ENCODE measurements at places on chromosomes 11 and 22.
A peak's percentile ranks its signal among the peaks of the same experiment; 100 is the strongest.

- no peak for DNase-seq
These were observed 11.3 kb downstream of the GGTLC2 start for GRCh38 chr22:22655452-22656290.

DNA sequence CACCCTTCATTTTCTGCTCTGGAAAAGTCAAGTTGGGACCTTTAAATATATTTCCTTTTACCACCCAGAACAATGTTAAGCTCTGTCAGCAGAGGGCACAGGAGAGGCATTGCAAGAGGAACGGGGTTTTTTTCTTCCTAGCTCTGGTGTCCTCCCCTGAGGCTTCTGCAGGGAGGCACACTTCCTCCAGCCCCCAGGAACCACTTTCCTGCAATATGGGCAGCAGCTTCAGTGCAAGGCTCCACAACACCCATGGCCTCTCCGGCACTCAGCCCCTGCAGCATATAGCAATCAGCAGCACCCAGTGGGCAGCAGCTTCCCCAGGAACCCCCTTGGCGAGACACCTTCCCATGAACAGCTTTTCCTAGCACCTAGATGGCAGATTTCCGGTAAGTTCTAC, 101.4 kb downstream of the SYT9 start:
- no peak for DNase-seq

GRCh38 chr11:34644669-34645406, 23.9 kb downstream of the EHF start:
- DNase-seq: no peak

GRCh38 chr22:42196454-42196853, 65.8 kb upstream of the CYP2D6 start:
- no peak for DNase-seq

DNA sequence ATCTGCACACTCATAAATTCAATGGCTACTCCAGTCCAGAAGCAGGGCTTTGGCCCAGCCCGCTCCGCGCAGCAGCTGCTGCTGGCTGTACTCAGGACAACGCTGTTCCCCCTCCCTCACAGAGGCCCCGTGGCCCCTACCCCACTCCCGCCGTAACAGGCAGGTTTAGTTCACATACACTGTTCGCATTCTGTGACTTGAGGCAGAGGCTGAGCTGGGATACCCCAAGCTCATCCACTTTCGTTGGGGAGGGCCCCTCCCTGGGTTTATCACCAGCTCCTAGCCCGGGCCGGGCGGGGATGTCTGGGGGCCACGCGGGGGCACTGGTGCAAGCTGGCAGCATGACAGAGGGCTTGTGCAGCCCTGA, 52.4 kb downstream of the SYT13 start:
- DNase-seq: no peak

GRCh38 chr22:30241576-30242371, 4.8 kb downstream of the LIF start:
- no peak for DNase-seq

- no peak for DNase-seq
These were observed 12.6 kb upstream of the UBASH3B start for GRCh38 chr11:122642971-122643370.

DNA sequence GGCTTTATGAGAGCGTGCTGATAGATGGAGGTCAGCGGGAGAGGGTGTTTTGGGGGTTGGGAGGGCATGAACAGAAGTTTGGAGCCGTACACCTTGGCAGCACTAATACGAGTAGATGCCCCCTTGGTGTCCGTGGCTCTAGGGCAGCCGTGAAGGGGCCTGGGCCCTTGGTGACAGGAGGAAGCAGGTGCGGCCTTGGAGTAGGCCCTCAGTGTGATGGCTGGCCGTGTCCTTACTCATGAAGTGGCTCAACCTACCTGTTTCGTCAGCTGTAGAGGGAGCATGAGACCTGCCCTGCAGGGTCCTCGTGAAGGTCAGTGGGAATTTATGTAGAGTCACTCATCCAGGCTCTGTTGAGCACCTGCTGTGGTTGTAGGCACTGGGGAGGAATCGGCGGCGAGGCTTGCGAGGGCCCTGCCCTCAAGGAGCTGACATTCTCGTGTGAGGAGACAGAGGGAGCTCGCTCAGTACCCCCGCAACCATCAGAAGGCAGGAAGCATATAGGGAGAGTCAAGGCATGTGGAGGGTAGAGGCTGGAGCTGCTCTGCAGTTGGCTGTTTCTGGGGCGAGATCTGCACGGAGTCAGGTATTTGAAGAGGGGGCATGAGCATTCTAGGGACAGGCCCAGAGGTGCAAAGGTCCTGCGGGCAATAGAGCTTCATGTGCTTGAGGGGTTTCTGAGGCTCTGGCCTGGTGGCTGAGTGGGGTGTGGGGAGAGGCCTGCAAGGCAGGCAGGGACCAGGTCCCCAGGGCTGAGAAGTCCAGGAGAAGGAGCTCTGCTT, 39.6 kb downstream of the TBC1D22A start:
- DNase-seq: no peak

DNA sequence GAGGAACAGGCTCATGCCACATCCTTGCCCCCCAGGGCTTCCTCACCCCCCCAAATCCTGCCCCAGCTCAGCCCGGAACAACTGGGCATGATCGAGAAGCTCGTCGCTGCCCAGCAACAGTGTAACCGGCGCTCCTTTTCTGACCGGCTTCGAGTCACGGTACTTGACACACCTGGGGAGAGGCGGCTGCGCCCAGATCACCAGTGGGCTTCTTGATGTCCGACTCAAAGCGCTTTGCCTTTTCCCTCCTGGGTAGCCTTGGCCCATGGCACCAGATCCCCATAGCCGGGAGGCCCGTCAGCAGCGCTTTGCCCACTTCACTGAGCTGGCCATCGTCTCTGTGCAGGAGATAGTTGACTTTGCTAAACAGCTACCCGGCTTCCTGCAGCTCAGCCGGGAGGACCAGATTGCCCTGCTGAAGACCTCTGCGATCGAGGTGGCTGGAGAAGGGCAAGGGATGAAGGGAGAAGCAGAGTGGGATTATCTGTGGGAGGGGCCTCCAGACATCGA, 3.5 kb downstream of the NR1H3 start:
- DNase-seq: no peak

- DNase-seq: peak; percentile 71
These were observed 14.9 kb downstream of the RAC2 start for GRCh38 chr22:37229012-37229804.

- no peak for DNase-seq
These were observed 2.1 kb downstream of the C22orf23 start for GRCh38 chr22:37951305-37951704.

GRCh38 chr11:7520981-7521487, 7.2 kb downstream of the PPFIBP2 start:
- no peak for DNase-seq

GRCh38 chr22:29211466-29211865, 5.8 kb downstream of the EMID1 start:
- no peak for DNase-seq

GRCh38 chr22:47127441-47127871, 365.0 kb downstream of the TBC1D22A start:
- no peak for DNase-seq

DNA sequence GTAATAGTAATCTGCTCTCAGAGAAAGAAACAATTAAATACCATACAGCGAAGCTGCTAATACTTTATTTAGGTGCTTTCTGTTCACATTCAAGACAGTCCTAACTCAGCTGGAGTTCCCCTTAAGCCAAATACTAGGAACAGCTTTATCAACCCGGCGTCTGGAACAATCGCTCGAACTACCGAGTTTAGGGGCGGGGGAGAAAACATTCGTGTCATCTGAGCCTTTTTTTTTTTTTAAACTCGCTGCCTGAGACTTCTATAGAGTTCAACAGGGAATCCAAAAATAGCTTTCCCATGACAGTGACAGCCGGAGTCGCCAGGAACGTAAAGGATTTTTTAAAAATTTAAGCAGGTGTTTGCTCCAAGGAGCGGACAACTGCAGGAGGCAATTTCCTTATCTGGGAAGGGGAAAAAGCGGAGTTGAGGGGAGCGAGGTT, 852 bp downstream of the TRAF6 start:
- DNase-seq: peak; percentile 10

GRCh38 chr11:16292167-16292859, 64.0 kb downstream of the SOX6 start:
- DNase-seq: no peak

GRCh38 chr11:6413791-6414201, 5.1 kb downstream of the APBB1 start:
- DNase-seq: no peak

DNA sequence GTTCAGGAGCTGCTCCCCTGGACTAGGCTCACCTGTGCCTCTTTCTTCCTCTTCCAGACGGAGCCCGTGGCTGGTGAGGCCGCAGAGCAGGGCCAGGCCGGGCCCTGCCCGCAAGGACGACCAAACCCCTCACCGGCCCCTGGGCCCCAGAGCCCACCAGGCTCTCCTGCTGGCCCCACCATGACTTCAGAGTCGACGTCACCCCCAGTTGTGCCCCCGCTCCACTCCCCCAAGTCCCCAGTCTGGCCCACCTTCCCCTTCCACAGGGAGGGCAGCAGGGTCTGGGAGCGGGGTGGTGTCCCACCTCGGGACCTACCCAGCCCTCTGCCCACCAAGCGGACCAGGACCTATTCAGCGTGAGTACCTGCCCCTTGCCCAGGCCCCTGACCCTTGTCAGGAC, 11.0 kb downstream of the CSDC2 start:
- no peak for DNase-seq

DNA sequence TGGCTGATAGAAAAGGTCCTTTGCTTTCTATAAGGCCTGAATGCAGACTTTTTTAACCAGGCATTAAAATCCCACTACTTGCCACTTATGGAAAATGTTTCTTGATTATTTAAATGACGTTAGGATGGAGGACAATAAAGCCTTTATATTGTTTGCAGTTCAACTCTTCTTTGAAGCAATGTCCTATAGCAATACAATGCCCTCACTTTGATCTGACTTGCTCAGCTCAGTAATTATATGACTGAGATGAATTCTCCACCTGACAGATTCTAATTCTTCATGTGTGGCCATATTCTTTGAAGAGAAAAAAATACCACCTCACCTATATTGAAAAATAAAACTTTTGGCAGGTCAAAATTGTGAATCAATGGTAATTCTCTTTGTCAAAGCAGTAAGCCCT, 182.0 kb upstream of the MTMR2 start:
- no peak for DNase-seq

GRCh38 chr22:43925433-43926348, 2.1 kb downstream of the PNPLA3 start:
- DNase-seq: no peak

DNA sequence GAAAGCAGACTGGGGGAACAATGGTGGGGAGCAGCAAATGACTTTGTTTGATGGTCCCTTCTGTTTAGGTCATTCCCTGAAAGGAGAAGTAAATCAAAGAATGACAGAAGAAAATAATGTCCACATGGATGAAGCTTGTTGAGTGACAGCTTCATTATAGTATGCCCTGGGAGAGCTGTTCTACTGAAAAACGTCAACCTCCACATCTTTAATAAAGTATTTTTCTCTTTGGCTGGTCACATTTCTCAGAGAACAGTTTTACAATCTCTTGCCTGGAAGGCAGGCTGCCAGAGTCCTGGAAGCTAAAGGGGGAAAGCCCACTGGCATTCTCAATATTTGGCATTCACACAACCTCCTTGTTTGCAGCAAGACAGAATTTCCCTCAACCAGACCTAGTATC, 287.9 kb downstream of the SWAP70 start:
- no peak for DNase-seq

DNA sequence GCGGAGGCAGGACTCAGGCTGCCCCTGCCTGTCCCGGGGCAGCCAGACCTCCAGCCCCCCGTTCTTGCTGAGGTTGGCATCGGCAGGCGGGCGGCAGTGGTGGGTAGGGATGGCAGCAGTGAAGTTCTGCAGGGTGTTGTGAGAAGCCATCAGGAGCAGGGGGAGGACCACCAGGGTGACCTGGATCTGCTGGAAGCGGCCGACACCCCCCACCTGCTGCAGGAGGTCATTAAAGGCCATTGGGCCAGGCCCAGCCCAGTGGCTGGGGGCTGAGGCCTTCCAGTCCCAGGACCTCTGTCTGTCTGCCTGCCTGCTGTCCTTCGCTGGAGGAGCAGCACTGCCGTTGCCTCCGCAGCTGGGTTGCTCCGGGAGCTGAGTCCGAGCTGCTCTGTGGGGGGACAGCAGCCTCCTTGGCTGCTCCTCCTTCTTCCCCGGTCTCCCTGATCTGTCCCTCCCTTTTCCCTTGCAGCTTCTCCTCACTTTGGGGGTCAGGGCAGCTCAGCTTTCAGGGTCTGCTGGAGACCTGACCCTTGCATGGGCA, at the start of gene SLC22A6:
SLC22A6 (minus strand) TSS at position 517 of the 541 bp plus-strand sequence; CDS start at position 240, 277 bp downstream.
- no peak for DNase-seq

DNA sequence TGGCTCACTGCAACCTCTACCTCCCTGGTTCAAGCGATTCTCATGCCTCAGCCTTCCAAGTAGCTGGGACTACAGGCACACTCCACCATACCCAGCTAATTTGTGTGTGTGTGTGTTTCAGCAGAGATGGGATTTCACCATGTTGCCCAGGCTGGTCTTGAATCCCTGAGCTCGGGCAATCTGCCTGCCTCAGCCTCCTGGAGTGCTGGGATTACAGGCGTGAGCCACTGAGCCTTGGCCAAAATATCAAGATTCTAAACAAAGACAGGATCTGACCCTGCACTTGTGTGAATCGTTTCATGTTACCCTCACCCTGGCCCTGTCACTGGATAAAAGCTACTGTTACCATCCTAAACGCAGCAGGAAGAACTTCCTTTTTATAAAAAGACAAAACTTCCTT, 15.6 kb upstream of the THY1 start:
- no peak for DNase-seq

- no peak for DNase-seq
These were observed 20.8 kb downstream of the CCDC90B start for GRCh38 chr11:83265331-83265730.

All from CD8-positive, alpha-beta T cell (primary cell).